Stimulated activated CD4-positive, alpha-beta T cell treated with anti-CD3 and anti-CD28 coated beads, TNF-alpha, amount 100 ng/mL, for 48 hours (primary cell): ENCODE measurements at places on chromosomes 11 and 22.

GRCh38 chr11:93844568-93844967, 5.8 kb downstream of the VSTM5 start:
- DNase-seq, result no peak

- DNase-seq, result no peak
These were observed 11.2 kb upstream of the MUC6 start for GRCh38 chr11:1047595-1048156.

DNA sequence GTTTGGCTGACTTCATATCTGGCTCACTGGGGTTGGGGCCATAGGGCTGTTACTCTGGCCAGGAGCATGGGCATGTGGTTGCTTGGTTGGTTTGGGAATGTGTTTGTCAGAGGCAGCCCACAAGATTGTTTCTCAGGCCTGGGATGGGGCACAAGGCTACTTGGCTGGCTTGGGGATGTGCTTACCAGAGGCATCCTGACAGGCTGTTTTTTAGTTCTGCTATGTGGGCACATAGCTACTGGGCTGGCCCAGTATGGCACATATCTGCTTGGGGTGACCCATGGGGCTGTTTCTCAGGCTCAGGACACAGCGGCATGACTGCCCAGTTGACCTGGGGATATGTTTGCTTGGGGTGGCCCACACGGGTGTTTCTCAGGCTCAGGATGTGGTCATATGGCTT, 94.6 kb upstream of the PGR start:
- DNase-seq, result no peak

DNA sequence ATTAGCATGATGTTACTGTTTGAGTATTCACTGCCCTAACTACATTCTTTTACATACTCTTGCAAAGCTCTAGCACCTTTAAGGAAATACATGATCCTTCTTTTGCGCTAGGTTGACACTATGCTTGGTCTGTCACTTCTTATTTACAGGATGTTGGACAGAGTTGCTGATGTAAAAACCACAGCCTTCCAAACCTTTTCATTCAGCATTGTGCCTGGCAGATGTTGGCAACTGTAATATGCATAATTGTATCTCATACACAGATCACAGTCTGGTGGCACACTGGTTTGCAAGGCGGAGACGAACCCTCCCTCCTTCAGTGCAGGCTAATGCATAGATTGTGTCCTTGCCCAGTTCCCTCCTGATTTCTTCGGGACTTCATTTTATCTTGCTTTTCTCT, 224.1 kb downstream of the SNX19 start:
- no peak for DNase-seq

DNA sequence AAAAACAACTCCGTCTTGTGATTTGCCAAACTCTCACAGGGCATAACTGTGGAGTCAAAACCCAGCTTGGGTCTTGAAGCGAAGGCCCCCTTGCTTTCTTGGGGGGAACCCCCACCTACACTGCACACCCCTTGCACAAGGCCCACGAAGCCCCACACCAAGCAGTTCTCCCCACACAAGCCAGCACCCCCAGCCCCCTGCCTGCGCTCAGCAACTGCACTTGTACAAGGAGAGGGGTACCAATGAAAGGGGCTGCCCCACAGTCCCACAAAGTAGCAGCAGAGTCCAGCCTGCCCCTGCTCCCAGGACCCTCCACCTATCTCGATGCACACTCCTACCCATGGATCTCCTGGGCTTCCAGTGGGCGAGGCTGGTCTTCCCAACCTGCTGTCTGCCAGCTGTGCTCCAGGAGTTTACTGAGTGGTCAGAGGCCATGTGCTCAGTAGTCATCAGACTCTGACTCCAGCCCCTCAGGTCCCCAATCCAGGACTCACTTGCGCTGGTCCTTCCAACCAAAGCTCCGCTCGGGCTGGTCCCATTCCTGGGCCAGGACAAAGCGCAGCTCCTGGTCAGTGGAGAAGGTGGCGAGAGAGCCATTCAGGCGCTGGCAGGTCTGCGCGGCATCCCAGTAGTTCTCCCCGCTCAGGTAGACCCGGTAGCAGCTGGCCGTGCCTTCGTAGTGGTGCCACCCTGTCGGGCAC, 57.7 kb downstream of the DGCR2 start:
- DNase-seq, result no peak

GRCh38 chr11:64092111-64092760, 56.5 kb downstream of the FLRT1 start:
- DNase-seq, result no peak

DNA sequence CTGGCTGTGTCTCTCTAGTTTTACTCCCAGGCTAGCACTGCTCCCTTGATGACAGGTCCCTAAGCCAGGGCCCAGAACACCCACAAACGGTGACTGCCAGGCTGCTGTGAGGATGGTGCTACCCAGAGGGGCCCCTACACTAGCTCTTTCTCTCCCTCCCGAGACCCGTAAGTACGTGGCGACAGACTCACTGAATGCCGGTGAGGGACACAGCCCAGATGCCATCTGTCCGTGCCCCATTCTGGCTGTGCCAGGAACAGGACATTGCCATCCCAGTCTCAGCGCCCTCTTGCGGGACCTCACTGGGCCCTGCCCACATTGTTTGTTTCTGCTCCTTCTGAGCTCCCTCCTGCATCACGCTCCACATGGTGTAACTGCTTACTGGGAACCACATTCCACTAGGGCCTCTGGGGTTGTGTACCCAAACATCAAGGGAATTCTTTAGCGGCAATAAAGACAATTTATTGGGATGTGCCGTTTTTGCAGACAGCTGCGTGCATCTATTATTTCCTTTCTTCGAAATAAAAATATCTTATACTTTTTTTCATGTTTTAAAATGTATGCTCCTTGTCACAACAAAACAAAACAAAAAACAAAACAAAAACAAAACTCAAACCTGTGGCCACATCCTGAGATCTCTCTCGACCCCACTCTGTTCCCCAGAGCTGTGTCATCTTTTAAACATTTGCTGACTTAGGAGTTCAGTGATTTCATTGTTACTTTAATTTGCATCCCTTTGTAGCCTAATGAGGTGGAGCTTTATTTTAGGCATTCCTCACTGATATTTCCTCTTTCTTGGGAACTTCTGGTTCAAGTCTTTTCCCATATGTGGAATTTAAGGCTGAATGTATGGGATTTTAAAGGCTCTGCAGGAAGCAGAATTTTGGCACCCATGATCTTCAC, 4.4 kb upstream of the TPCN2 start:
- no peak for DNase-seq

DNA sequence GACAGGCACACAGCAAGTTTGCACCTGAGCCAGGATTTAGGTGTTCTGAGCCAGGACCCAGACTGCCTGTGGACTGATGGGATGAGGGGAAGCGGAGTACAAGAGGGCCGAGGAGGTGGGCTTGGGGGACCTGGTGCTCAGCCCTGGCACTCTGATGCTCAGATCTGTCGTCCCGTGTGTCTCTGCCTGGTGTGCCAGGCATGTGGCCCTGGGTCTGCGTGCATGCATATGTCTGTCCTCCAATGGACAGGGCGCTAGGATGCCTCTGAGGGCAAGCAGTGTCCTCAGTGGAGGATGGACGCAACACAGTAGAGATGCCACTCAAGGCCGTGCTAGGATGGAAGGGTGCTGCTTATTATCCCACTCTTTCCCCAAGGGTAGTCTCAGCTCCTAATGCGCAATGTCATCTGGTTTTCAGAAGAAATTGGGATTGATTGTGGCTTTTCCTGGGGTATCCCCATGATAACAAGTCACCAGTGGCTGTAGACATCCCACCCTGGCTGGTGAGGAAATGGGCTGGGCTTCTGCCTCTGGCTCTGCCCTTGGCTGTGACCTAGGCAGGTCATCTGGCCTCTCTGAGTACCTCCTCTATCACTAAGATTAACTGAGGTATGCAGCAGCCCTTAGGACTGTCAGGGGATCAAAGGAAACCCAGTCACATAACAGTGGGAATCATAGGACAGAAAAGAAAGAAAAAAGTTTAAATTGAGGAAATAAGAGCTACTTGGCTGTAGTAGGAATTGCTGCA, 35.7 kb upstream of the SUSD2 start:
- no peak for DNase-seq

DNA sequence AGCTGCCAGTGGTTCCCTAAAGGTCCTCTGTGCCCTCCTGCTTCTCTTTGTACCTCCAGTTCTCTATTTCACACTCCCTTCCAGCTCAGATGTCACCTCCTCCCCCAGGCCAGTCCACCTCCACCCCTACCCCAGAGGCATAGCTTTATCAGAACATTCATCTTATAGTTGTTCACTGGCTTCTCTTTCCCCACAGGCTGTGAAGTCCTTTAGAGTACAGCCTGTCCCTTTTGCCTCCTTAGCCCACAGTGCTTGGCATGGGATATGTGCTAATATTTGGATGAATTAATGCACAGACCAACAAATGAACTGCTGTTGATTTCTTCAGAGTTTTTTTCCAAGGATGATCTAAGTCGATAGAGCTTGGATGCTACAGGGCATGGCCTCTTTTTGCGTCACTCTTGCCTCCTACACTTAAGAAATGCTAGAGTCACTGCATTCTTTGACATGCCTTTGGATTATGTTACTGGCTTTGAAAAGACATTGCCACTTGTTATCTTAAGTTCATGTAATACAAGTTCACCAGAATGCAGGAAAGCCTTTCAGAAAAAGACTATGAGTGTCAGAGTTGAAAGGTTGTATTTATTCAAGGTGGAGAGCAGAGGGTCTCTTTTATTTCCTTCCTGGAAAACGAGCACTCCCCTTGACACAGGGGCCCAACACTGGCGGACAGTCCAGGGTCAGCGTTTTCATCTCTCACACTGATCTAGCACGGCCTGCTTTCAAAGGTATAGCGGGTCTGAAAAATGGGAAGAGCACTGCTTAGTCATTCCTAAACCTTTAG, 75.7 kb downstream of the PISD start:
- DNase-seq, result no peak
